Prostate gland (tissue), 2 donors: ENCODE measurements at places on chromosomes 3 and 15. TPM values are rescaled to one million over a fixed set of nuclear protein-coding genes. Genes with fewer than 3 reads are reported as not detected.

HACD2 gene
- 65.6 TPM for total RNA-seq

DNA sequence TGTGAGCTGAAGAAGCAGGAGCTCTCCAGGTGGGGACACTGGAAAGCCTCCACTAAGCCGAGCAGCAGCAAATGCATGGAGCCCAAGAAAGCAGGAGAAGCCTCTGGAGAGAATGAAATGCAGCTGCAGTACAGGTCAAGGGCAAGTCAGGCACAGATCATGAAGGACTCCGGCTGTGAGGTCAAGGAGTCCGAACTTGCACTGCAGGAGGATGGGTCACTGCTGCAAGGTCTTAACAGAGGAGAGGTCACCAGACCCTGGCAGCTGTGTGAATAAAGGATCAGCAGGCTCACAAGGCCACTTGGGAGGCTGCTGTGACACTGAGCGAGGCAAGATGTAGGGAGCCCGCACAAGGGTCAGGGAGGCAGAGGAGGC is 24.7 kb upstream of the SLC41A3 start:
- DNase-seq: no peak

PARP15 gene
- total RNA-seq: 0.23 TPM

DNA sequence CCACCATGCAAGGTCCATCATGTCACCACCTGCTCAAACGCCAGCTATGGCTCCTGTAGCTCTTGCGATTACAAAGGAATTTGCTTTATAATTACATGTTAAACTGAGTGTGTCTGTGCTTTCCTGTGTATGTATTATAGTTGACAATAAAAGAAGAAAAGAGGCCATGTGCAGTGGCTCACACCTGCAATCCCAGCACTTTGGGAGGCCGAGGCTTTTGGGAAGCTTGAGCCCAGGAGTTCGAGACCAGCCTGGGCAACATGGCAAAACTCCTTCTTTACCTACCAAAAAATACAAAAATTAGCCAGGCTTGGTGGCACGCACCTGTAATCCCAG is 27.0 kb downstream of the ATRIP start:
- DNase-seq: no peak

DNA sequence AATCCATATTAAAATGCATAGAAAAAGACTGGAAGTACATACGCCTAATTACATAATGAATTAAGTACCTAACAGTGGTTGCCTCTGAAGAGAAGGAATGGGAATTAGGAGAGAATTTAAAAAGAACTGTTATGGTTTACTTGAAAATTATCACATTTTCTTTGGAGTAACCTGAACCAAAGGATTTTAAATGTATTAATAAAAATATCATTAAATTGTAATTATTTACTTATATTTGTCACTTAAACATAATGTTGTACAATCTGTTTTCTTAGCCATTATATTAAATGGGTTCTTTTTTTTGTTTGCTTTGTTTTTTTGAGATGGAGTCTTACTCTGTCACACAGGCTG is 114.2 kb upstream of the SLC7A14 start:
- DNase-seq: no peak

DNA sequence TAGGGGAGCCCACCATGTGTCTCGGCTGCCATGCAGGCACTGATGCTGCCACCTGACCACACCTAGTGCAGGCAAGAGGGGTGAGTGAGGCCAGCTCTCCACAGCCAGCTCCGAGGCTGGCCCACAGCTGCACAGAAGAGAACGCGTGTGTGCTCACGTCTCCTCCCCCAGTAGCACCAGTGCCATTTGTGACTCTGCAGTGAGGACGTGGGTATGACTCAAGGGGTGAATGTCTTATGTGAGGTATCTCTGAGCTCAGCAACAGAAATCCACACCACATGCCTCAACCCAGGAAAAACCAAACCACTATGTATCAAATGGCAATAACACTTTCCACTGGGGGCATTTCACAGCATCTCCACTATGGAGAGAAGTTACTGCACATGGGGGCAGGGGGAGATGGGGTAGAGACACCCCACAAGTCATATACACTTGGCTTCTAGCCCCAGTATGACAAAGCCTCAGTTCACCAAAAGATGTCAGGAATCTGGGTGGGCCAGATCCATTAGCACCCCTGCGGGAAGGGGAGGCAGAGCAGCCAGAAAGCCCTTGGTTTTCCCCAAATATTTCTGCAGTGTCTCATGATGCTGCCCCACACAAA is 87.6 kb downstream of the LRIG1 start:
- no peak for DNase-seq

DNA sequence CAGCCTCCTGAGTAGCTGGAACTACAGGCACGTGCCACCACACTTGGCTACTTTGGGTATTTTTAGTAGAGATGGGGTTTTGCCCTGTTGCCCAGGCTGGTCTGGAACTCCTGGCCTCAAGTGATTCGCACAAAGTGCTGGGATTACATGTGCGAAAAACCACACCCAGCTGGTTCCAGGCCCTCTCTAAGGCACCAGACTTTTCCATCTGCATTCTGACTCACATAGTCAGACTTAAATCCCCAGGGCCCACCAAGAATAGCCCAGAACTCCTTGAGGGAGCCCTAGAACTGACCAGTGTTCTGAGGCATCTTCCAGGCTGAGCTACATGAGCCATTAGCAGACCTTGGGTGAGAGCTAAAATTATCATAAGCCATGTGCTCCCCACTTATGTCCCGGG is 68.1 kb downstream of the NMD3 start:
- no peak for DNase-seq

SLC28A2 gene
- not detected for total RNA-seq

IQCF5 gene
- not detected for total RNA-seq
